ENCODE measurements at places on chromosomes 2 and 18. TPM values are rescaled to one million over a fixed set of nuclear protein-coding genes. Genes with fewer than 3 reads are reported as not detected.

The TTR gene
- total RNA-seq, result not detected

The TMEFF2 gene
- total RNA-seq, result not detected

The CIB4 gene
- not detected for total RNA-seq

The REG1B gene
- not detected for total RNA-seq

The POTEC gene
- total RNA-seq, result 4.9 TPM

The FAM228A gene
- 2.6 TPM for total RNA-seq

The ACTR2 gene
- 75.1 TPM for total RNA-seq

The ABCB6 gene
- total RNA-seq, result 18.9 TPM

The YIPF4 gene
- 14.7 TPM for total RNA-seq
